Stimulated activated naive B cell treated with anti-CD40 and anti-IgM and Interleukin-4, amounts not matched to agents 10 μg/mL and 1 μg/mL and 100 μg/mL, for 72 hours (primary cell): ENCODE measurements at places on chromosomes 5 and 9.

GRCh38 chr5:26582350-26583045 is 455.9 kb downstream of the CDH9 start:
- DNase-seq: no peak

- no peak for DNase-seq
These were observed 158.4 kb downstream of the COL23A1 start for GRCh38 chr5:178431782-178432165.

- DNase-seq: no peak
These were observed 102.7 kb upstream of the CD180 start for GRCh38 chr5:67299231-67299735.

DNA sequence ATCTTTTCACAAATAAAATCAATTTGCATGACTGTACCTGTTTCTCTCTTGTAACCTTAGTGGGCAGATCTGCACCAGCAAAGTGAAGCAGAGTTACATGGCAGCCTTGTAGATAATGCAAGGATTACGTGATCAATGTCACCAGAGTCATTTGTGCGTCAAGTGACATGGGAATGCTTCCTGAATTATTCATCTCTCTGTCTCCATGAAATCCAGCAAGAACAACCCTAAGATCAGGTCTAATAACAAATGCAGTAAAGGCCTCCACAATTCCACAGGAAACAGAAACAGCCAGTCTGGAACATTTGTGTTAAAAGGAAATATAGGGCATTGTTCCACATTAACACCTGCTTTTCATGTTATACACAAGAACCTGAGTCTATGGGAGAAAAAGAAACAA is 7.8 kb downstream of the GZMA start:
- no peak for DNase-seq

- DNase-seq: no peak
These were observed 152.3 kb downstream of the GAS1 start for GRCh38 chr9:86795047-86795442.

DNA sequence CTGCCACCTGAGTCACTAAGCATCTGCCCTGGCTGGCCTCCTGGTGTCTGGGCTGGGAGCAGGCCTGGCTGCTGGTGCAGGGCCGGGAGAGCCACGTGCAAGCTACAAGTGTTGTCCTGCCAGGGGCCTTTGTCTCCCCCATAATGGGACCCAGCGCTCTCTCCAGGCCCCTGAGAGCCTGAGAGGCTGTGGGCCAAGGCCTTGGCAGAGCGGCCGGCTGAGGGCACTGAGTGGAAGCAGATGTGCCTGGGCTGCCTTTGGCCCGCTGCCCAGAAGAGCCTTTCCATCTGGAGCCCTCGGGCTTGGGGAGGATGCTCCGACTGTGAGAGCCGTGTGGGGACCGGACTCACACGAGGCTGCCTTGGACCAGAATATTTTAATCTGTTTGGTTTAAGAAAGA is 185.5 kb downstream of the RGS3 start:
- no peak for DNase-seq

DNA sequence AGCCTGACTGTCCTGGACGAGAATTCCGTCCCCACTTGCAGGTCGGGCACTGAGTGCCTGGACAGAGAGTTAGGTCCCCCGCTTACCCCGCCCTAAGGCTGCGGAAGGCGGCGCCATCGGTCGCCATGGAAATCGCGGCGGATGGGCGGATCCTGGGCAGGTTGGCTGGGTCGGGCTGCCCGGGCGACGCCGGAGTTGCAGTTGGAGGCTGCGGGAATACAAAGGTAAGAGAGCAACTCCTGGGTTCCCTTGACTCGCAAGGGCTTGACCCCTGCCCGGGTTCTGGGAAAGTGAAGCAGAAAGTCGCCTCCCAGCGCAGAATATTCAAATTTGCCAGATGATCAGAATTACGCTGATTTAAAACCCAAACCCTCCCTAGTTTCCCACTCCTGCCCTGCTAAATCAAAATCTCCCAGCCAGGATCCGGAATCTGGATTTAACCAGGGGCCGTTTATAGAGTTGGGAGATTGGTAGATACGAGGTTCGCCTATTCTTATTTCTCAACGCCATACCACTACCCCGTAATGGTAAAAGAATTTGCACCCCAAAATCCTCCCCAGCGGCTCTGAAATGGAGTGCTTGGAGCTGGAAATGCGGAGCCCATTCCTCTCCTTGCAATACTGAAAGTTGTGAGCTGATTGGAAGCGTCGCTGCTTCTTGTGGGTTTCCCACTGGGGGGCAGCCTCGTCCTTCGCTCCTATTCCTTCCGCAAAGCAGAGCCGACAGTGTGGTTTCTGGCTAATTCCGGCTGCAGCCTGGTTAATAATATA is 156.4 kb upstream of the RASEF start:
- no peak for DNase-seq

DNA sequence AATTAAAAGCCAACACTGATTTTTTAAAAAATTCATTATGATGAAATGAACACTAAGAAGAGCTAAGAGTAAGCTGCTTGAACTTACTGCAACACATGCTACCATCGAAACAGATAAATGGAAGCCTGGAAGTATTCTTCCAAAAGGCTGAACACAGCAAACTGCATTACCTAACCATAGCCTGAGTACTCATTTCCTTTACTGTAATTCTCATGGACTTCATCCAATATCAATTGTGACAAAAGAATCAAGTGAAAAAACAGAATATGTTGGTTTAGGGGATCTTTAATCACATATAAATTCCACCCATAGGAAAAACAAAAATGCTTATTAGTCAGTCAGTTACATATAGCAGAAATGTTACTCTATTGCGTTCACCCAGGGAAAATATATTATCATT is 68.5 kb downstream of the DROSHA start:
- no peak for DNase-seq

DNA sequence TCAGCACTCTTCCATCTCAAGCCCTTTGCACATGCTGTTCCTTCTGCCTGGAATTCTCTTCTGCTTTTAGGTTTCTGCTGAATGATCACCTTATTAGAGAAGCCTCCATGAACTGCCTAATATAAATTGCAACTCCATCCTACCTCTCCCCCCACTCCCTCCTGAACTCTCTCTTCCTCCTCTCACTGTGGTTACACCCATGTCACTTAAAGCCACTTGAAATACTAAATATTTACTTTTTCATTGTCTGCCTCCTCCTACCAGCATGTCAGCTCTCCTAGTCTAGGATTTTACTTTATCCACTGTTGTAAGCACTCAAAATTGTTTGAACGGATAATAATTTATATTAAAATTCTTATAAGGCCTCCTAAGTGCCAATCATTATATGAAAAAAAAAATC is 43.8 kb downstream of the ACTL7B start:
- no peak for DNase-seq

DNA sequence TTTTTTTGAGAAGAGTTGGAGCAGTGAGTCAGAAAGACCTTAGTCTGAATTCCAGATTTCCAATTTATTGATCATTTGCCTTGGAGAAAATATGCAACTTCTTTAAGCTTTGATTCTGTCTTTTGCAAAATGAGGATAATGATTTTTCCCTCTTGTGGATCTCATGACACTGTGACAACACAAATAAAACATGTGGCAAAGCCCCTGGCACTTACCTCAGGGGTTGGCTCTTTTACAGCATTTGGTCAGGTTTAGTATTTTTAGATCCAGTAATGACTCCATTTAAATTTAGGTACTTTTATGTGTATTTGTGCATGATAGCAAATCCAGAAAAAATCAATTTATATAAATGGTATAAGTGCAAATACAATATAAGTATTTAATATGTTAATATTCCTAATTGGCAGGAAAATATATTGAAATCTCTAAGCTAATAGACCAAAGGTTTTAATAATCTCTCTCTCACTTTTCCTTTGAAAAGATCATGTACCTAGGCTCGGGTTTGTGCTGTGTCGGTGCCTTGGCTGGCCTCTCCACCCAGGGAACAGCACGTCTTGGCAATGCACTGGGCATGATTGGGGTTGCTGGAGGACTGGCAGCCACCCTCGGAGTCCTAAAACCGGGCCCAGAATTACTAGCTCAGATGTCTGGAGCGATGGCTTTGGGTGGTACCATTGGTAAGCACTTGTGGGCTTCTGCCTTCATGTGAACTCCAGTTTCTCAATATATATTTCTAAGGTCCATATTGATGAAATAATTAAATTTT is 49.7 kb downstream of the NNT start:
- no peak for DNase-seq

DNA sequence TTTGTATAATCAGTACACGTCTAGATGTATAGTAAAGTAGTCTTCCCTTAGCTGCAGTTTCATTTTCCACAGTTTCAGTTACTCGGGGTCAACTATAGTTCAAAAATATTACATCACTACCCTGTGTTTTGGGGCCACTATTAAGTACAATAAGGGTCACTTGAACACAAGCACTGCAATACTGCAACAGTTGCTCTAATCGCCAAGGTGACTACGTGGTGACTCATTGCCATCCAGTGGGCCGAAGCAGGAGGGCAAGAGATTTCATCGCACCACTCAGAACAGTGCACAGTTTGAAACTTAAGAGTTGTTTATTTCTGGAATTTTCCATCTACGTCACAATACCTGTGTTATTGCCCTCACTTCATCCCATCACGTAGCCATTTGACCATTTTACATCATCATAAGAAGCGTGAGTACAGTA is at the start of gene ARL14EPL:
Gene ARL14EPL (plus strand): TSS at position 379 of the 424 bp plus-strand sequence. CDS start 18,994 bp downstream, outside the sequence.
- no peak for DNase-seq
